ENCODE measurements at places on chromosomes 2 and 18.

DNA sequence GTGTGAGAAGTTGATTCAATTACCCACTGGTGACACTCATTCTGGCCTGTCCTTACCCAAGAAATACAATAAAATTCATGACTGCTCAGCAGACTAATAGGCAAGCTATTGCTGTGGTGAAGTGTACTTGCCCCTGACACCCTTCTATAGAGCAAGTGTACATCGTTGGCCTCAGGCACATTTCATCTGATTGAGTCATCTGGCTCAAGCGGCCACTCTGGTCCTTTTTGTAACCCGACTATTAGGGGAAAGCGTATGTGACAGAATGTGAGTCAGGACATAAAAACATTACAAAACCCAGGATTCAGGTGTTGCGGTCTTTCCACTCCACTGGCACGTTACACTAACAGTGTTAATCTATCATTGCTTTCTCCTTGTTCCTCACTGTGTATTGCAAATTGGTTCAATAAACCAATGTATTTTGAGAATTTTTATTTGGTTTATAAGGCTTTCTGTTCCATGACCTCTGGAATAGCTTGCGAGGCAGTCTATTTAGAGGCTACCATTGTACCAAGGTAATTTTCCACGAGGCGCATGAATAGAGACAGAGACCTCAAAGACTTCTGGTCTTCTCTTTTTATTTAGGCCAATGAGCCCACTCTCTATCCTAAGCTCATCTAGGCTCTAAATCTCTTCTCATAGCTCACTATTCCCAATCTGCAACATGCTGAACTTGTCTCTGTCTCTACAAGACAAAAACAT is 10.2 kb upstream of the TTC32 start:
- DNase-seq: no peak

- no peak for DNase-seq
Observed at GRCh38 chr2:2703762-2704427, 372.8 kb upstream of the MYT1L start.

DNA sequence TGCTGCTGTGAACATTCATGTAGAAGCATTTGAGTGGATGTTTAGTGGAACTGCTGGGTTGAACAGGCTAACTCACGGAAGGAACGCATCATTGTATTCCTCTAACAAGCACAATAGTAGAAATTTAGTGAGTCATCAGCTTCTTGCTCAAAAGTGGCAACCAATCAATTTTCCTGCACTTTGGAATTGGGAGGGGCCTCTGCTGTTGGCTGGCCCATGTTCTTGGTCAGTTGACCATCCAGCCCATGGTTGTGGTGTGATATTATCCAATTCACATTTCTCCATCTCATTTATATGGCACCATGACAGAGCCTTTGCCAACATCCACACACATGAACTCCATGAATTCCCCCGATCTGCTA is 95.0 kb downstream of the TNFRSF11A start:
- no peak for DNase-seq

GRCh38 chr2:56040834-56041233 is 117.3 kb upstream of the EFEMP1 start:
- DNase-seq: no peak

DNA sequence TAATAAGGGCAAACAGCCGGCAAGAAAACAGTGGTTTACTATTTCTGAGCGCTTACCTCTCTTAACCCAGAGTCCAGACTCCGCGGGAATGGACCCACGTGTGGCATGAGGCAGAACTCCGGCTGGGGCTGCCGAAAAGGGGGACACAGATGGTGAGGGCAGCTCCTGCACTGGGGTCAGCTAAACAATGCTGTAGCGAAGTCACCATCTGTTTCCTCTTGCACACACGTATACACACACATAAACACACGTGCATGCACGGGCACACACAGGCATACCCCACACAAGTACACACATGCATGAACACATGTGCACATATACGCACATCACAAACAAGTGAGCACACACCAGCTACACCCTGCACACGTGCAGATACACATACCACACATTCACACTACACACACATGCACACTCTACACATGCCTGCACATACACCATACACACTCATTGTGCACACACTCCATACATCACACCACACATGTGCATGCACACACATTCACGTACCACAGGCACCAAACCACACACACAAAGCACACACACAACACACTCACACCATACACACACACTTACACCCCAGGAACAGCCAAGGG is 105.9 kb upstream of the ID2 start:
- DNase-seq: no peak

DNA sequence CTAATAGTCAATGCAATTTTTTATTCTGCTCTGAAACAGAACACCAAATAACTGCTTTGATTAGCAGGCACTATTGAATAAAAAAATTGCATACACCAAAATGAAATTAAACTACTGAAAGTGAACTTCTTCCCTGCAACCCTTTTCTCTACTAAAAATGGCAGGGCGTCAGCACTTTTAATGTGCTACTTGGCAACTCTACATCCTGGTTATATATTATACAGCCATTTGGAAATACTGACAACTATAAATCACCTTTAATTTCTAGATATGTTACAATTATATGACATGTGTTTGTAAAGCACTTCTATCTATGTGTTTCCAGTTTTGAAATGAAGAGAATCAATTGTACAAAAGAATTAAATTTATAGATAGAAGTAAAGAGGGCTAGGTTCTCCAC is 9.9 kb downstream of the NDUFS1 start:
- no peak for DNase-seq

GRCh38 chr2:96963316-96963715 is 23.1 kb downstream of the FAM178B start:
- DNase-seq: no peak

Data from activated CD4-positive, CD25-positive, alpha-beta regulatory T cell treated with anti-CD3 and anti-CD28 coated beads, Interleukin-2, amount 50 U/mL, for 72 hours (primary cell).